KG1 (cell line): ENCODE measurements at places on chromosomes 7 and 10.
A peak's percentile ranks its signal among the peaks of the same experiment; 100 is the strongest.

- DNase-seq: no peak
Observed at GRCh38 chr7:8128449-8129317, 133.3 kb downstream of the ICA1 start.

DNA sequence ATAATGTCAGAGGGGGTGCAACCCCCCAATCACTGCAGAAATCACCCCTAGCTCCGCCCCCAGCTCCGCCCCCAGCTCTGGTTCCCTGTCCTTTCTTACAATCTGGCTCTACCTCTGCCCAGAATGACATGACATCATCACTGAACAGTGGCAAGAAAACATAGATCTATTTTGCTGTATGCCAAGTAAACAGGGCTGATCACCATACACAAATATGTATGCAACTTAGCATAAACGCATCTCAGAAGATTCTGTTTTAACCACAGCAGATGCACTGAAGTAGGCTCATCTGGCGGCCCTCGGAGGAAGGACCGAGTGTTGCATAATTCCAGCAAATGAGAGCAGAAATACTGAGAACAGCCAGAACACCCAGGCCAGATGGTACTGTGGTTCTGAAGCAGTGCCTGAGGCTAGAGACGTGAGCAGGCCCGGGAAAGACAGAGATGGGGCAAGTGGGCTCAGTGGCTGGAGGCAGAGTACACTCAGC lies 293.3 kb upstream of the KLF14 start:
- DNase-seq: no peak

GRCh38 chr10:129971381-129972144 lies 7.5 kb upstream of the EBF3 start:
- no peak for DNase-seq

- DNase-seq: no peak
Observed at GRCh38 chr10:60524541-60524940, 134.9 kb upstream of the ANK3 start.

DNA sequence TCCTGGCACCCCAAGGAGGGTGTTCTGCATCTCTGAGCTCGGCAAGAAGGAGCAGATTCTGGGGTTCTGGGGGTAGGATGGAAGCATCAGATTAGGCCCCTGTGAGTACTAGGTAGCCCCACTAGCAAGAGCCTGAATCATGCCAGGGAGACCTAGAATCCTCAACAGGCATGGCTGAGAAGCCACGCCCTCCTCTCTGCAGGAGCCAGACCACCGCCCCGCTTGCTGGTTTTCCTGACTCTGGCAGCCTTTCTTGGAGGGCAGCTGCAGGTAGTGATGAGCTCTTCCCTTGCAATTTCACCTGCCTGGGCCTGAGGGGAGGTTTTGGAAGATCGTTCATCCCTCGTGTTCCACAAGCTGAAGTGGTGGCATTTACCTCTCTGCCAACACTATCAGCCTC lies 68.9 kb upstream of the PRLHR start:
- no peak for DNase-seq

DNA sequence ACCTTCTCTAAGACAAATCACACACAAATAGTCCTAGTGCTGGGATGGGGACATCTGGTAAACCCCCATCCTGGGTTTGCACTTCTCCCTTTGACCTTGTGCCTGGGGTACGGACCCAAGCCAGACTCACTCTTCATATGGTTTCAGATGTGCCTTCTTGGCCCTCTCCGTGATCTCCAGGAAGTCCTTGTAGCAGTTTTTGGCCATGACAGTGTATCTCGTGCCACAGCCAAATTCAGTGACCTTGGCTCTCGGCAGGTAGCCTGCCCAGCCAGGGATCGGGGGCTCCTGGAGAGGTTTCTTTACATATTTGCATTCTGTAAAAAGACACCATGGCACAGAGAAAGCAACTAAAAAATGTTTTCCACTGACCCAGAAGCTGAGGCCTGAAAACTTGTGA lies 43.9 kb downstream of the PNLIPRP2 start:
- no peak for DNase-seq

DNA sequence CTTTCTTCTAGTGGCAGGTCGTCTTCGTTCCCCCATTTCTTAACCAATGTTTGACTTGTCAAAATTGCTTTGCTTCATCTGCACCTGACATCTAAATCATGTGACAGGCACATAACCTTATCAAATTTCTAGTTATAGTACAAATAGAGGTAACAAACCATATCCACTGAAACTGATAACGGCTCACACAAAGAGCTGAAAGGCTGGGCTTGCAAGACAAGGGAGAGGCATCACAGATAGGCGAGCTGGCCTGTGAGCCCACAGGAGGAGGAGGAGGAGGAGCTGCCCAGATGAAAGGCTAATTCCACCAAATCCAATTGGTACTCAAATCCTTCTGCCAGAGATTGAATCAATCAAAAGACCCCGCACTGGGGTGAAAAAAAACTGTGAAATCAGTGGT lies 80.2 kb upstream of the NEBL start:
- DNase-seq: no peak

- no peak for DNase-seq
Observed at GRCh38 chr10:30829901-30830300, 200.3 kb upstream of the LYZL2 start.

DNA sequence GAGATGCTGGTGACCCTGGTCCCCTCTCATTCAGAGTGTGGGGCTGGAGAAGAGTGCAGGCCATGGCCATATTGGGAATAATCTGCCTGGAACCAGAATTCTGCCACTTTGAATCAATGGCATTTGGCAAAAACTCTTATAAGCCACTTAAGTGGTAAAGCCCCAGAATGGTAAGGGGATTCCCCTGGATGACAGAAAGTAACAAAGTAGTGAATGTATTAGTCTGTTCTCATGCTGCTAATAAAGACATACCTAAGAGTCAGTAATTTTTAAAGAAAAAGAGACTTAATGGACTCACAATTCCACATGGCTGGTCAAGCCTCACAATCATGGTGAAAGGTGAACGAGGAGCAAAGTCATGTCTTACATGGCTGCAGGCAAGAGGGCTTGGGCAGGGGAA lies 248.6 kb downstream of the SH2D4B start:
- no peak for DNase-seq

- no peak for DNase-seq
Observed at GRCh38 chr10:68079434-68079833, 4.4 kb upstream of the HERC4 start.

- DNase-seq: no peak
Observed at GRCh38 chr7:43170571-43170970, 58.1 kb downstream of the HECW1 start.

- DNase-seq: no peak
Observed at GRCh38 chr7:30927040-30927439, 15.4 kb downstream of the AQP1 start.

DNA sequence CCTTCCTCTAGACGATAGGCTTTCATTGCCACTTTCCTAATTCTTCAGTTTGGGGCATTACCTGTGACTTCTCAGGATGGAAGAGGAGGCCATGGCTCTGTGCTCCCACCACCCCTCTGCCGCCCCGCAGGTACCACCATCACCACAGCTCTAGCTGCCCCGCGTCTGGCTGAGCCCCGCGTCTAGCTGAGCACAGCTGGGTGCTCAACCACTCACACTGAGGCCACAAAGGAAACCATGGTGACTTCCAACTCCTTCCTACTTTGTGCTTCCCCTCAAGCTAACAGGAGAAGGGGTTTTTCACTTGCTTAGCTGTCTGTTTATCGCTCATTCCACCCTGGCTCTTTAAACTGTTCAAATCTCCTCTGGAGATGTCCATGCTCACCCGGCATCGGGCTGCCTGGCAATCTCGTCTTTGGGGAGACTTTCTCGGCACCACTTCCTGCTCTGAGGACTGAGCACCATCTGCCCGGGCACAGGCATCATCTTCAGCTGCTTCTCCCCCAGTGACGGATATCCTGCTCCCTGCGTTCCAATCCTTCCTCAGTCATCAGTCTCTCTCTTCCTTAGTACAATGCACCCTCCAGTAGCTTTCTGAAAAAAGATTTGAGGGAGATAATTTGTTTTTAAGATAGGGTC lies 59.4 kb downstream of the MAD1L1 start:
- DNase-seq: no peak

DNA sequence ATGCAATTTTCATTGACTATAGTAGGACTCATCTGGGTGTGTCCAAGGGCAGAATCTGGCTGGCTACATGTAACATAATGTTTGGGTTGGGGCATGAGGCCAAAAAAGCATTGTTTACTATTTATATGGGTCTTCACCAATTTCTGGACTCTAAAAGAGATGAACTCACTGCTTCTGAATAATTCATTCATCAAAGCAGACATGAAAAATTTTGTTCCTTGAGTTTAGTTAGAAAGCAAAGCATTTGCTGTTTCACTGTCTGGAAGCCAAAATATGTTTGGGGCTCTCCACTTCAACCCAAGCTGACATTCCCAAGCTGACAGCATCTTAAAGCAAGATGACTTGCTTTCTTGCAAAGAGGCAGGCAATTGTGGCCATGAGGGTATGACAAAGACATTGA lies 670.6 kb downstream of the SUGCT start:
- no peak for DNase-seq

GRCh38 chr10:50508315-50509051 lies 115.3 kb downstream of the SGMS1 start:
- no peak for DNase-seq

DNA sequence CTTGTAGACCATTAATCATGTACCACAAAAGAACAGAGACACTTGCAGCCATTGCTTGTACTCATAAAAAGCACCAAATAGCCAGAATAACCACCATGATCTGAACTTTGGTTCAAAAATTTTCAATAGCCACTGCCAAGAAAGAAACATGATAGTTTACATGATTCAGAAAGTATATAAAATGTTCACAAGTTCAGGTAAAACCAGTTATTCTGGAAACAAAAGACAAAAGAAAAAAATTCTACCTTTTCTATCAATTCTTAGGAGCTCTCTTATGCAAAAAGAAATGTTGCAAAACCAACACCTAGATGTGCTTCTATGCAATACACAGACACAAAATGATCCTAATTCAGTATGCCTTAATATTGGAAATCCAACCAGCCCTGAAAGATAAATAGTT lies 108.7 kb downstream of the PCLO start:
- DNase-seq: no peak

GRCh38 chr7:25968205-25968993 lies 183.6 kb upstream of the NFE2L3 start:
- no peak for DNase-seq

DNA sequence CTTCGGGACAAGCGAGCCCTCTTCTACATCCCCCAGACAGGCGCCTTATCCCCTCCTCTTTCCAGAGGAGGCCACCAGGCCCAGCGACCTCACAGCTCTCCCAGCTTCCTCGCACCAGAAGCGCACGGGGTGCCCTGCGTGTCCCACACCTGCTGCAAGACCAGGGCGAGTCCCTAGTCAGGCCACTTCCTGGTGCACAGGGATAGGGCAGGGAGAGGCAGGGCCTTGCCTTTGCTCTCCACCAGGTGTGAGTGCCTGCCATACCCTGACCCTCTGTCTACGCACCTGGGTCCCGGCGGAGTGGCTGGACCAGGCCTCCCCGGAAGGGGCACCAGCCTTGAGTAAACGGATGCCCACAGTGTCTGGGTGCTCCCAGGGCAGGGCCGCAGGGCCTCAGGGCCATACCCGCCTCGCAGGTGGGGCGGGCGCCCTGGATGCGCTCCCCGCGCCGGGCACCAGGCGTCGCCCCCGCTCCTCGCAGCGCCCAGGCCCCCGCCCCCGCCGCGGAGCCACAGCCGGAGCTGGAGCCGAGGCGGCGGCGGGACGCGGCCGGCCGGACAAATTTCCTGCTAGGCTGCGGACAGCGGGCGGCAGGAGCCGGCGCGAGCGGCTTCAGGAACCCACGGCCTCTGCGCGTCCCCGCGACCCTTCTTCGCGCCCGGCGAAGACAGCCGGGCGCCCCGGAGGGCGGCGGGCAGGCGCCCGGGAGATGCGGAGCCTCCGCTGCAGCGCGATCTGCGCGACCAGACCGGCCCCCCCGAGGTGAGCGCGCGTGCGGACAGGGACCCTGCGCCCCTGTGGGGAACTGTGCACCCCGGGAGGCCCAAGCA lies at the start of gene PTPRE:
PTPRE (plus strand) TSS at position 556 of the 830 bp plus-strand sequence. CDS start 133,779 bp downstream, outside the sequence.
- peak; percentile 41 for DNase-seq
